Vagina (tissue), 2 donors: ENCODE measurements at places on chromosomes 11 and 22. TPM values are rescaled to one million over a fixed set of nuclear protein-coding genes. Genes with fewer than 3 reads are reported as not detected.

Gene CNIH2
- total RNA-seq: 3.2 TPM

Gene KCTD17
- 27.5 TPM for total RNA-seq

Gene SMTN
- 199 TPM for total RNA-seq

Gene CEP57
- 43.2 TPM for total RNA-seq

Gene NUDT22
- 38.8 TPM for total RNA-seq

Gene GRAP2
- 12.3 TPM for total RNA-seq

Gene MYEOV
- 13.3 TPM for total RNA-seq

Gene TPBGL
- total RNA-seq: 1.7 TPM

Gene MOGAT2
- total RNA-seq: not detected

Gene RAB38
- 24.1 TPM for total RNA-seq

Gene RAC2
- total RNA-seq: 15.7 TPM

Gene TREH
- total RNA-seq: 0.25 TPM

Gene SMTNL1
- total RNA-seq: not detected

Gene AGBL2
- 2.2 TPM for total RNA-seq

Gene APOA1
- total RNA-seq: 2.2 TPM

Gene TRIM48
- total RNA-seq: not detected

Gene ADM2
- total RNA-seq: not detected

Gene WNT7B
- 7.1 TPM for total RNA-seq

Gene MMP27
- not detected for total RNA-seq
